ENCODE measurements at places on chromosomes 5 and 9.
A peak's percentile ranks its signal among the peaks of the same experiment; 100 is the strongest.

GRCh38 chr5:116559673-116560164 is 14.9 kb downstream of the SEMA6A start:
- no peak for DNase-seq

DNA sequence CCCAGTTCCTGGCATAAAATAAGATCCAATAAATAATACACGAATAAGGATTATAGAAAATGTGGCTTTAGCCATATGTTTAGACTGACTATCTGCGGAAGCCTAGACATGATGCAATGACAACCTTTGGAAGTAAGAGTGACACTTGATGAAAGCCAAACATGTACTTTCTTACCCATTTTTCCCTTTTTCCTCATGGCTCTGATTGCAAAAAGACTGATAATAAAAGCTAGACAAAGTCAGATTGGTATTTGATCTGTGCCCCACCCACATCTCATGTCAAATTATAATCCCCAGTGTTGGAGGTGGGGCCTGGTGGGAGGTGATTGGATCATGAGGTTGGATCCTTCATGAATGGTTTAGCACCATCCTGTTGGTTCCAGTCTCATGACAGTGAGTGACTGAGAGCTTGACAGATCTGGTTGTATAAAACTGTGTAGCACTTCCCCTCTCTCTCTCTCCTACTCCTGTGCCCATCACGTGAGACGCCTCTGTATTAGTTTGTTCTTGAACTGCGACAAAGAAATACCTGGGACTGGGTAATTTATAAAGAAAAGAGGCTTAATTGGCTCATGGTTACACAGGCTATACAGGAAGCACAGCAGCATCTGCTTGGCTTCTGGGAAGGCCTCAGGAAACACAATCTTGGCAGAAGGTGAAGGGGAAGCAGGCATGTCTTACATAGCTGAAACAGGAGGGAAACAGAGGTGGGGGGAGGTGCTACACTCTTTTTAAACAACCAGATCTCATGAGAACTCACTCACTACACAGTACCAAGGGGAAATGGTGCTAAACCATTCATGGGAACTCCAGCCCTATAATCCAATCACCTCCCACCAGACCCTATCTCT is 243.4 kb upstream of the PIK3R1 start:
- DNase-seq, result no peak

DNA sequence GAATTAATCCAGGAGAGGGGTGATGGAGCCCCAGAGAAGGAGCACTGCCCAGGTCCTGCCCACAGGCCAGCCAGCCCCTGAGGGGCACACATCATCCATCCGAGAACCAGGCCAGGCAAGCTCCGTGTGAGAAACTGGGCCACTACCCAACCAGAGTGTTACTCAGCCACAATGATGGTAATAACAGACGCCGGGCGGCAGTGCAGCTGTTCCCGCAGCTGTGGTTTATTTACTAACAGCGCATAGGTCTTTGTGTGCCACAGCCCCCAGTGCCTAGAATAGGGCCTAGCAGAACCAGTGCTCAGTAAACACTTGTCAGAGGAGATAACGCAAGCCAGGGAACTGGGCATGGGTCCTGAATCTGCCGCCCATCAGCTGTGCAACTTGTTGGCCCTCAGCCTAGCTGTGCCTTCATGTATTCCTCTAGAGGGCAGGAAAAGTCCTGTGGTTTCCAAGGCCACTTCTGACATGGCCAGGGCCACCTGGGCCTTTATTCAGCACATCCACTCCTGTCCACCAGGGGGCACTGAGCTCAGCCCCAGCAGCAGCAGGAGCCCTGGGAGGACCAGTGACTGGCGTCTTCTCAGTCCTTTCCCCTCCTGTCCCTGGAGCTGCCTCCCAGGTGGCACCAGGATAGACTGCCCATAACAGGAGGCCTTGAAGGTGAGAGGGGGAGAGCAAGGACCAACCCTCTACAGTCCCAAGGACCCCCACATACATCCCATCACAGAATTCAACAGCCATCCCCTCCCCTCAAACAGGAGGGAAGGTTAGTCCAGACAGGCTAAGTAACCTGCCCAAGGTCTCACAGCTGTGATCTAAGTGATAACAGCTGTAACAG is 2.1 kb downstream of the MXD3 start:
- DNase-seq, result no peak

DNA sequence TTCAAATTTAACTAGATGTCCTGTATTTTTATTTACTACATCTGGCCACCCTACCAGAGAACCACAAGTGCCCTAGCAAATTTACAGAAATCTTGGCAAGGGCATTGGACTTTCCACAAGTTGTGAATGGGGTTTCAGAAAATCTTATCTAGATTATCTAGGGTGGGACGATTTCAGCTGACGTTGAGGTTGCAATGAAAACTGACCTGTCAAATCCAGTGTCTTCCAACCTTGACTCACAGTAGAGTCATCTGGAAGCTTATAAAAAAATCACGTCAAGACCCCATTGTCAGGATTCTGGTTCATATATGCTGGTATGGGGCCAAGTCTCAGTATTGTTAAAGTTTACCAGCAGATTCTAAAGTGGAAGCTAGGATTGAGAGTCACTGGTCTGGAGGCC is 109.6 kb upstream of the ACTBL2 start:
- DNase-seq, result no peak

DNA sequence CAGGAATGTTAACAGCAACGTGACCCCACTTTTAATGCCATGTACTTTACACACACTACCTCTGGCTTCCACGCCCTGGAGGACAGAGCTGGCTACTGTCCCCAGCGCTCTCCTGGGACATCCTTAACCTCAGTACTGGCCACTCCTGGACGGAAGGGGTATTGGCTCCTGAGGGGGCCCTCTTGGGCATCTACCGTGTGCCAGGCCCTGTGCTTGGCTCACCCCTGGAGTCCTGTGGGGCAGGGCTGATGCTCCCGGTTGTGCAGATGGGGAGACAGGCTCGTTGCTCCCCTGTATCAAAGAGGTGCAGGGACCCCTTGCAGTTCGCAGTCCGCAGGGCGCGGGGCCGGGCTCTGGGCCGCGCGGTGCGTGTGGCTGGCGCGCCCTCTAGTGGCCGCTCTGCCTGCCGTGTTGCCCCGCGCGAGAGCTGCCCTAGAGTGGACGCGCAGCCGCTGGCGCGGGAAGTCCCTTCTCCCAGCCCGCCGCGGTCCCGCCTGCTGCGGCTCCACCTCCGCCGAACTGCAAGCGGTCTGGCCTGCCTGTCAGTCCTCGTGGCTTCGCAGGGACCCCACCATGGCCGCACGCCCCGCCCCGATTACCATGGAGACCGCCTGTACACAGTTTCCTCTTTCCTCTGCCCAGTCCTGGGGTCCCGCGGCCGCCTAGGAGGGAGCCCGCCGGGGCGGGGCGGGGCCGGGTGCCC is at the start of gene WDR38:
TSS of gene WDR38 (plus strand) at position 632 of the 703 bp plus-strand sequence. CDS start 72 bp downstream, outside the sequence.
- no peak for DNase-seq

DNA sequence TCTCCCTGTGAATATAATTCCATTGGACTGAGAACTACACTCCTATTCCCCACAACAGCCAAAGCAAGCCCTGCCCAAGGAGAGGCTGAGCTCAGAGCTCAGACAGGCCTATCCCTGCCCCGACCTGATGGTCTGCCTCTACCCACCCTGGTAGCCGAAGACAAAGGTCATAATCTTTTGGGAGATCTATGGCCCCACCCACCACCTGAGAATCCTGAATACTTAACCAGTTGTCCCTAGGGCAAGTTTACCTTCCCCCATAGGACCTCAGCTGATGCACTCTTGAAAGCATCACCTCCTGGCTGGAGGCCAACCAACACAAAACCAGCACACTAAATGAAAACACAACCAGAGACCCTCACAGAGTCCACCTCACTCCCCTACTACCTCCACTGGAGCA is 167.5 kb downstream of the PRR16 start:
- DNase-seq, result no peak

DNA sequence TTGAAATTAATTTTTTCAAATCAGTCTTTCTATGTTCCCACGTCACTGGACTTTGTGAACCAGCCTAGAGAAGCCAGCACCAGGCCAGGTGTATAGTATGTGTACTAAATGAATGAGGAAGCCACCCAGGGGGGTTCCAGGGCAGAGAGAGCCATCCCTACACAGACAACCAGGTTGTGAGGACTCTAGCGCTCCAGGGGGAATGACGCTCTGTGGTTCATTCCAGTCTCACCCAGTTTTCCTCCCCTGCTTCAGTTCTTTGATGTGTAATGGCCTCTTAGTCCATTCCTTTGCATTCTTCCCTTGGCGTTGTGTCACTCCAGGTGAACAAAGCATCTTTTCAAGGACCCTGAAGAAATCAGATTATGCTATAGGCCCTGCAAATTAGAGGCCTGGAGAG is 330.6 kb downstream of the NSG2 start:
- no peak for DNase-seq

DNA sequence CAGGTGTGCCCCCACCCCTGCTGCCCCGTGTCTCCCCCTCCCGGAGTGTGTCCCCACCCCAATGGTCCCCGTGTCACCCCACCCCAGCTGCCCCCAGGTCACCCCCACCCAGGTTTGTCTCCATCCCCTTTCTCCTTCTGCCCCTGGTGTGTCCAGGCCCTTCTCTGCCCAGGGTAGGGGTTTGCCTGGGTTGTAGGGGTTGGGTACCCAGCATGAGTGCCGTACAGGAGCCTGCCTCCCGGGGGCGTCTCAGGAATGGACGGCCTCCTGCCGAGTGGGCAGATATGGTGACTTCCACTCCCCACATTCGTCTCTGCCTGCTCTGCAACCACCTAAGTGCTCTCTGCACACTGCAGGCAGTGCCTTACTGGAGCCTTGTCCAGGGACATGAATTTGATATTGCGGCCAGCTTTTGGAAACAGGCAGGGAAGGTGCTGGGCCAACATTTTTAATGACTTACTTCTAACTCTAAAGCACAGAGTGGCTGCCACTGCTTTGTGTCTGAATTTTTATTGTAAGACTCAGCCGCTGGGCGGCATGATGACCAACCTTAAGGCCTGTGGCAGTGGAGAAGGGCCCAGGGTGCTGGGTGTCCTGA is 6.7 kb downstream of the LRRC14B start:
- no peak for DNase-seq

DNA sequence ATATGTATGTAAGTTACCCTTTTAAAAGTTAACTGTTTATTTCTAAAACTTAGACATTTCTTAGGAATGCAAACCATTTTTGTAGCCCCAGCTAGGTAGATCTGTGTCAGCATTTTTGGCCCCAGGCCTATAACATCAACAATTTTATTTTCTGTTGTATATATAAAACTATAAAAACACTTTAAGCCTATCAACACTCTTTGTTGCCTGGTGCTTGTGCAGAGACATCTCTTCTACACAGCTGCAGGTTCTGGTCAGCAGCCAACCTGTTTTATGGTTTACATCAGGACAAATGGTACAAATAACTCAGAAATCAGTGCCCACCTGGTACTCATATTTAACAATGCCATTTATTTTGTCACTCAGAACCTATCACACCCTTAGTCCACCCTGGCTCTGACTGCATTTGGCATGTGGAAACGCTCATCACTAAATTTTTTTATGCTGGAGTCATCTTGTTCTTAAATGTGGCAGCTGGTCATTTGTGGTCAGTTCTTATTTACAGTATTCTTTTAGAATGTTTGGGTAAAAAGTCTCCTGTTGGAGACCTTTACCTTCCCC is 173.4 kb downstream of the DNAH5 start:
- DNase-seq, result no peak

- DNase-seq, result peak; percentile 95
These were observed 19.5 kb upstream of the GOLPH3 start for GRCh38 chr5:32193591-32193990.

DNA sequence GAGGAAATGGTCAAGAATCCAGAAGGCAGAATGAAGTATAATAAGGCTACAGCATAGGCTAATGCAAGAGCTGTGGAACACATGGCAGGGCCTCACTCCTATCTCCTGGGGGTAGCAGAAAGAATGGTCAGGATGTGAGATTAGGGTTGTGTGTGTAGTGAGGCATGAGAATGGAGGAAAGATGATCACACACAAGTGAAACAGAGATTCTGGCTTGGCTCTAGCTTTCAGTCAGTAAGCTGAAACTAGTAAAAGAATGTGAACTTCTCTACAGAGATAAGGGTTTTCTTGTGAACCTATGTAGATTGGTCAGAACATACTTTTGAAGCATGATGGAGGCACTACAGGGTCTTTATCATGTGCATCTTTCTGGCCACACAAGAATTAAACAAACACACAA is 298.8 kb downstream of the ASTN2 start:
- DNase-seq, result no peak

DNA sequence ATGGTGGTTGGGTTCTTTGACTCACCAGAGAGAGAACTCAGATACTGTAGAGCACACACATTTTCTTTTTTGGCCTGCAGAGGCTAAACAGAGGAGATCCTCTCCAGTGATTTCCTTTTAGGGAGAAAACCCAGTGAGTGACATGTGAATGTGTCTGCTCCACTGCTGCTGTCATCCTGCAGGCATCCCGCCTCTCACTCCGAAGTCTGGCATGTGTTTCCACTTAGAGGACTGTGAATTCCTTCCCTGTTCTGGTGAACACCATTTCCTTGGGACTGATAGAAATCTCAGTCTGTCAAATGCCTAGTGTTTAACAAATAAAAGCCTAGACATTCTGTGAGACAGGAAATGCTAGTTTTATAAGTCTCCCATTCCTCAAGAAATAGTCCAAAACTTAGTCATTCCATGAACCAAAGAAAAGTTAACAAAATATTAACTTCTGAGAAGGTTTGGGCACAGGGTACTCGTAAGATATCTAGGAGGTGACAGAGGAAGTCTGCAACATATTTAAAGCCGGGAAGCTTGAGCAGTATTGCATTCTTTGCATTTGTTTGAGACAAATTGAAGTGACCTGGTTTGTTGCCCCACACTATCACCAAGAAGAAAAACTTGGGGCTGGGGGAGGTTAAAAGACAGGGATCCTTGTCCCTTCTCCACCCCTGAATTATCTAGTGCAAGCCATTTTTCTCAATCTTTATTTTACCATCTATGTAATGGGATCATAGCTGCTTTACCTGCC is 74.9 kb upstream of the NIPAL4 start:
- DNase-seq, result no peak

GRCh38 chr5:169091396-169091980 is 209.5 kb downstream of the SLIT3 start:
- DNase-seq, result no peak

DNA sequence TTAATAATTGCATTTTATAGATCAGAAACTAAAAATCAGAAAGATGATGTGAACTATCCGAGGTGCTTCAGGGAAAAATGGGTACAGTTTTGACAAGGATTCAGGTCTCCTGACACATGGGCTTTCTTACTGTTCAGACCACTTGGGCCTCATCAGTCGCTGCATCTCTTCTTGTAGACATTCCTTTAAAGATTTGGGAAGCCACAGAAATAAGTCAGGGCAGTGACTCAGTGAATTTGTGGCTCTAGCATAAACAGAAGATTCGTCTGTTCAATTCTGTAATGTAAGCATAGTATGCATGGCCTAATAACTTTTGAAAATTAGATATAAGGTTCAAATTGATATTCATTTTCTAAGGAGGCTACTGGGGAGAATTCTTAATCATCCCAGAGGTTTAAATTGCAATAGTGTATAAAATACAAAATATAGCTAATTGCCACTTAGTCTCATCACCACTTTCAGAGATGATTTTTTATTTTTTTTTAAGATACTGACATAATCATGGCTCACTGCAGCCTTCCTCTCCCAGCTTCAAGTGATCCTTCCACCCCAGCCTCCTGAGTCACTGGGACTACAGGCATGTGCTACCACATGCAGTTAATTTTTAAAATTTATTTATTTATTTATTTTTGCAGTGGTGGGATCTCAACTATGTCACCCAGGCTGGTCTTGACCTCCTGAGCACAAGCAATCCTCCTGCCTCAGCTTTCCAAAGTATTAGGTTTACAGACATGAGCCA is 48.9 kb downstream of the RASEF start:
- no peak for DNase-seq
